NCI-H526 treated with DMSO at 0.1 percent for 48 hours (cell line): ENCODE measurements at places on chromosomes 7 and 10.

DNA sequence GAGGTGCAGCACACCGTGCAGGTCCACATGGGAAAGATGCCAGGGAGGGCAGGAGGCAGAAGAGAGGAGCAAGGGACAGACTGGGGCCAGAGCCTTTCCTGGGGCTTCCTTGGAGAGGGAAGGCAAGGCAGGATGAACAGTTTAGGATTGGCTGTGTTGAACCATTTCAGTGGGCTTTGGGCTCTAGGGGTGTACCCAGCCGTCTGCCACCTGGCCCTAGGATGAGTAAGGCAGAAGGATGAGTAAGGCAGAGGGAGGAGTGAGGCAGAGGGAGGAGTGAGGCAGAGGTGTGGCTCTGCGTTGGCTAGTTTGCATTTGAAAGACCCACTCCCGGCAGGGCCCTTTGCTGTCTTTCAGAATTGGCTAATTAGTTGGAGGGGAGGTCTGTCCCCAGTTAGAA, 31.5 kb upstream of the PRF1 start:
- DNase-seq = no peak

DNA sequence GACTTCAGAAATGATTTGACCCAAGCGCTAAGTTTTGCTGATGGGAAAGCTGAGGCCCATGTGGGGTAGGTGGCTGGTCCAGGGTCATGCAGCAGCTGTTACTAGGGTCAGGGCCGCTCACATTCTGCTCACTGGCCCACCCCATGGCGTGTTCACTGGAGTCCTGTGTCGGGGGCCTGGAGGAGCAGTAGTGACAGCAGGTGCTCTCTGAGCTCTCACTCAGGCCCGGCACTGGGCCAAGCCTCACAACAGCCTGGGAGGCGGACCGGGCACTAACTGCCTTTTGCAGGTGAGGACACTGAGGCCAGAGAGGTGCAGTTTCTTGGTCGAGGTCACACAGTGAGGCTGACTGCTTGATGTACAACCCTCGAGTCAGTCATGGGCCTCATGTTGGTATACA, 82.7 kb downstream of the GLRX3 start:
- no peak for DNase-seq

DNA sequence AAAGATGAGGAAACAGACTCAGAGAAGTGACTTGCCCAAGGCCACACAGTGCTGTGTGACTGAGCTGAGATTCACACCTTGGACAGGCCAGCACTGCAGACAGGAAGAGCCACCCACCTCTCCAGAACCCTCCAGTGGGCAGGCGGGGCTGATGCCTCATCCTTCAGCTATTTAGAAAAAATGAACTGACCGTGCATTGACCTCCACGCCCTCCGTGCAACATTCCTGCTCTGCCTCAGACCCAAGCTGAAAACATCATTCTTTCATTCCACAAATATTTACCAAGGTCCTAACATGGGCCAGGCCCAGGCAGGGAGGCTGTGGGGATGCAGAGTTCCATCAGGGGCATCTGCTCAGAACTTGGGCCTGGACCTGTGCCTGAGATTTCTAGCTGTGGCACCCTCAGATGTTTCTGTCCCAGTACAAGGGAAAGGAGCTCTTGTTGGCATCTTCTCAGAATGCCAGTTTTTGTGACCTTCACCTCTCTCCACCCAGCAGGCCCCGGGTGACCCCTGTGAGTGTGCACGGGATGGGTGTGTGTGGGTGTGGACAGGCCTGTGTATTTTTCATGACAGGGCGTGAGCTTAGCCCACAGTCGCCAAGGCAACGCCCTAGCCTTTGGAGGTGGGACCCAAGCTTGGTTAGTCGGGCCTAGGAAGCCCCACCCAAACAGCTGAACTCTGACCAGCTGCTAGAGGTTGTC, 6.5 kb downstream of the VSIR start:
- no peak for DNase-seq

- DNase-seq = no peak
These were observed 45.4 kb downstream of the CHST3 start for GRCh38 chr10:72009425-72010081.

DNA sequence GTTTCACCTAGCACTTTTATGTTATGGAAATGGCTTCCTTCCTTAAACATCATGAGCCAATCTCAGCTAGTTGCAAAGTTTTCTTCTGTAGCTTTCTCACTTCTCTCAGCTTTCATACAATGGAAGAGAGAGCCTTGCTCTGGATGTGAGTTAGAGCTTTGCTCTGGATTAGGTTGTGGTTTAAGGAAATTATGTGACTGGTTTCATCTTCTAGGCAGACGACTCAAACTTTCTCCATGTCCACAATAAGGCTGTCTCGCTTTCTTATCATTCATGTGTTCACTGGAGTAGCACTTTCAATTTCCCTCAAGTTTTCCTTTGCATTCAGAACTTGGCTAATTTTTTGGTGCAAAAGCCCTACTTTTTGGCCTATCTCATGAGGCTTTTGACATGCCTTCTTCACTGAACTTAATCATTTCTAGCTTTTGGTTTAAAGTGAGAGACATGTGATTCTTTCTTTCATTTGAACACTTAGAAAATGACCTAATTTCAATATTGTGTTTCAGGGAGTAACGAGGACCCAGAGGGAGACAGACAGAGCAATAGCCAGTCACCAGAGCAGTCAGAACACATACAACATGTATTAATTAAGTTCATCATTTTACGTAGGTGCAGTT, 49.8 kb downstream of the CNOT4 start:
- DNase-seq = no peak

- no peak for DNase-seq
These were observed 79.4 kb upstream of the PCGF5 start for GRCh38 chr10:91140995-91141549.

DNA sequence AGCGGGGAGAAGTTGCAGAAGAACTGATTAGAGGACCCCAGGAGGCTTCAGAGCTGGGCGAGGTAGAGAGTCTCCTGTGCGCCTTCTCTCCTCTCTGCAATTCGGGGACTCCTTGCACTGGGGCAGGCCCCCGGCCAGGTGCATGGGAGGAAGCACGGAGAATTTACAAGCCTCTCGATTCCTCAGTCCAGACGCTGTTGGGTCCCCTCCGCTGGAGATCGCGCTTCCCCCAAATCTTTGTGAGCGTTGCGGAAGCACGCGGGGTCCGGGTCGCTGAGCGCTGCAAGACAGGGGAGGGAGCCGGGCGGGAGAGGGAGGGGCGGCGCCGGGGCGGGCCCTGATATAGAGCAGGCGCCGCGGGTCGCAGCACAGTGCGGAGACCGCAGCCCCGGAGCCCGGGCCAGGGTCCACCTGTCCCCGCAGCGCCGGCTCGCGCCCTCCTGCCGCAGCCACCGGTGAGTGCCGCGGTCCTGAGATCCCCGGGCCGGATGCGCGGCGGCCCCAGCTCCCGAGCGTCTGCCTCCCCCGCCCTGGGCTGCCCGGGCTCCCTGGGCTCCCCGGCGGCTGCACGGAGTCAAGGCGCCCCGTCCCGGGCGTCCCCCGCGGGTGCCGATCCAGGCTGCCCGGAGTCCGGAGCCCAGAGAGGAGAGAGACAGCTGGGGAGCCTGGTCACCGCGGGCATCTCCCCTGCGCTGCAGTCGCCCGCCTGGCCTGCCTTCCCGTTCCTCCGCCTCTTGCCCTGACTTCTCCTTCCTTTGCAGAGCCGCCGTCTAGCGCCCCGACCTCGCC, at the start of gene PLAU:
Gene PLAU, plus strand, starts transcription at position 369 of the 789 bp plus-strand sequence. CDS start 424 bp downstream, outside the sequence.
- no peak for DNase-seq

- DNase-seq = peak; percentile 80
These were observed 37.7 kb downstream of the AGAP3 start for GRCh38 chr7:151123822-151124464.
